ENCODE measurements at places on chromosomes 4 and X.

GRCh38 chr4:143382596-143382995 lies 45.9 kb downstream of the GAB1 start:
- DNase-seq: no peak

GRCh38 chr4:144715230-144715629 lies 69.3 kb downstream of the HHIP start:
- DNase-seq: no peak

GRCh38 chr4:48902266-48902665 lies 4.3 kb downstream of the OCIAD2 start:
- DNase-seq: no peak

DNA sequence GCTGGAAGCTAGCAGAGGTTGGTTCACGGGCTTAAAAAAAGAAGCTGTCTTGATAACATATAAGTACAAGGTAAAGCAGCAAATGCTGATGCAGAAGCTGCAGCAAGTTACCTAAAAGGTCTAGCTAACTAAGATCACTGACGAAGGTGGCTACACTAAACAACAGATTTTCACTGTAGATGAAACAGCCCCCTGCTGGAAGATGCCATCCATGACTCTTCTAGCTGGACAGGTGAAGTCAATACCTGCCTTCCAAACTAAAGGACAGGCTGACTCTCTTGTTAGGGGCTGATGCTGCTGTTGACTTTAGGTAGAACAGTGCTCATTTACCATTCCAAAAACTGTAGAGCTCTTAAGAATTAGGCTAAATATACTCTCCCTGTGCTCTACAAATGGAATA lies 99.5 kb downstream of the FBXW7 start:
- DNase-seq: no peak

GRCh38 chr4:3481113-3481531 lies 18.0 kb downstream of the DOK7 start:
- no peak for DNase-seq

- DNase-seq: peak; percentile 56
These were observed 6.8 kb upstream of the VSIG4 start for GRCh38 chrX:66046612-66047235.

DNA sequence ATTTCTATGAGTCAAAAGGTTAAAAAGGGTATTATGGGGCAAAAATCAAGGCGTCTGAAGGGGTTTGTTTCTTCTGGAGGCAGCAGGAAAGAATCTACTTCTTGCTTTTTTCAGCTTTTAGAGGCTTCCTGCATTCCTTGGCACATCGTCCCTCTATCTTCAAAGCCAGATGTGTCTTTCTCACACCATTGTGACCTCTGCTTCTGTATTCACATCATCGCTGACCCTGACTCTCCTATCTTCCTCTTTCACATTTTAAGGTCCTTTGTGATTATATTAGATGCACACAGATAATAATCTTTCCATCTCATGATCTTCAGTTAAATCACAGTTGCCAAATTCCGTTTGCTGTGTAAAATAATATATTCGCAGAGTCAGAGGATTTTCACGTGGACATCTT lies 112.7 kb downstream of the PPP4R3C start:
- no peak for DNase-seq

GRCh38 chrX:9430346-9430921 lies 34.4 kb upstream of the TBL1X start:
- DNase-seq: no peak

- DNase-seq: no peak
These were observed 60.5 kb upstream of the IL15 start for GRCh38 chr4:141575884-141576283.

DNA sequence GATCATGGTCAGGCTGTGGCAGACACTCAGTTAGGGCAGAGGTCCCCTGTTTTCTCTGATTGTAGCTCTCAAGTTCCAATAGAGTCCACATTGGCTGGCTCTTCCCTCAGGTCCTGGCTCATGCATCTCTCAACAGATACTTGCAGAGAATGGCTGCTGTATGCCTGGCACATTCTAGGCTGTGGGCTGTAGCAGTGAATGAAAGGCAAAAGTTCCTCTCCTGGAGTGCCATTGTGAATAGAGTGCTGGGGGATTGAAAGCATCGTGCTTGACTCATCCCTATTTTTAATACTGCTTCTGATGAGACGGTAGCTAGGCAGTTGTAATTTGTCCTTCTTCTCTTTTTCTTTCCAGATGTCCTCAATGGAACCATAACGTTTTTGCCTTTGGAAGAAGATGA lies 5.5 kb downstream of the TRMT44 start:
- DNase-seq: no peak

- no peak for DNase-seq
These were observed 30.9 kb downstream of the CD38 start for GRCh38 chr4:15809058-15809457.

- DNase-seq: no peak
These were observed 140.3 kb downstream of the PJA1 start for GRCh38 chrX:69024931-69025330.

DNA sequence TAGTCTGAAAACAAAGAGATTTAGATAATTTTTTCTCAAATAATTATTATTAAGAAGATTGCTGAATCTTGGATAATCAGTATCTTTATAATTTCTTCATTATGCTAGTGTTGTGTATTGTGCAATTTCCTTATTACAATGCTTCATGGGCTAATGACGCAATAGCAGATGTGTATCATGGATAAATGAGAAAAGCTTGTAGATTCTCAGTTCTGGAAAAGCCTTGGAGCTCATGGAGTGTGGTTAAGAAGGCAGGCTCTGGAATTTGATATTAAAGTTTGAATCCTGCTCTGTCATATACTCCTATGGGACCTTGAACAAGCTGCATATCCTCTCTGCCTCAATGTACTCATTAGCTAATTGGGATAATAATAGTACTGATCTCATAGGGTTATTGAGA lies 18.9 kb upstream of the CXCL8 start:
- no peak for DNase-seq

DNA sequence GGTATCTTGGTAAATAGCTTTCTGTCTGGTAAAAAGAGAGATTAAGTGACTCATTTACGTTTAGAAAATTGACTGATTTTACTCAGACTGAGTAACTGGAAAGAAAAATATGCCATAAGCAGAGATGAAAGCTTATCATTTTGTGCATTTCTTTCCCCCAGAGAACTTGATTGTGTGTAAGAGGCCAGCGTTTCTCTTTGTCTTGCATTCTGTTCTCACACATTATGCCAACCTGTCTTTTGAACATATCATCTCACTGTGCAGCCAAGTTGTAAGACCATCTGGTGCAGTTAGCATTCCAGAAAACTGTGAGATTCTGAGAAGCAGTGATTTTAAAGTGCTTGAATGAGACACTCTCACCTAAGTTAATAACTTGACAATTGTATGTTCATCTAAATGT lies 651.3 kb downstream of the TECRL start:
- no peak for DNase-seq
